ENCODE measurements at places on chromosomes 3 and 15.

GRCh38 chr15:76339305-76340197 lies 3.0 kb downstream of the ISL2 start:
- peaks cover 69% of the 10 kb centered on the region for H3K27me3 ChIP-seq
- no peak for DNase-seq
- H3K36me3 ChIP-seq = no peaks in the 10 kb centered on the region

GRCh38 chr3:59106085-59106648 lies 56.3 kb upstream of the CFAP20DC start:
- no peak overlapping the region for H3K27ac ChIP-seq
- no peak for DNase-seq
- no peak overlapping the region for H3K4me3 ChIP-seq
- H3K4me1 ChIP-seq = no peaks in the 10 kb centered on the region

- no peak for DNase-seq
- peaks cover 3% of the 10 kb centered on the region for H3K27me3 ChIP-seq
- H3K27ac ChIP-seq = peak overlapping the region; percentile 70
- H3K4me3 ChIP-seq = peak overlapping the region; percentile 12
These were observed 99.1 kb downstream of the SLC49A4 start for GRCh38 chr3:122893754-122894668.

GRCh38 chr3:32577581-32578556 lies 7.2 kb upstream of the DYNC1LI1 start:
- no peaks in the 10 kb centered on the region for H3K4me1 ChIP-seq
- no peaks in the 10 kb centered on the region for H3K27me3 ChIP-seq
- H3K36me3 ChIP-seq = no peaks in the 10 kb centered on the region

DNA sequence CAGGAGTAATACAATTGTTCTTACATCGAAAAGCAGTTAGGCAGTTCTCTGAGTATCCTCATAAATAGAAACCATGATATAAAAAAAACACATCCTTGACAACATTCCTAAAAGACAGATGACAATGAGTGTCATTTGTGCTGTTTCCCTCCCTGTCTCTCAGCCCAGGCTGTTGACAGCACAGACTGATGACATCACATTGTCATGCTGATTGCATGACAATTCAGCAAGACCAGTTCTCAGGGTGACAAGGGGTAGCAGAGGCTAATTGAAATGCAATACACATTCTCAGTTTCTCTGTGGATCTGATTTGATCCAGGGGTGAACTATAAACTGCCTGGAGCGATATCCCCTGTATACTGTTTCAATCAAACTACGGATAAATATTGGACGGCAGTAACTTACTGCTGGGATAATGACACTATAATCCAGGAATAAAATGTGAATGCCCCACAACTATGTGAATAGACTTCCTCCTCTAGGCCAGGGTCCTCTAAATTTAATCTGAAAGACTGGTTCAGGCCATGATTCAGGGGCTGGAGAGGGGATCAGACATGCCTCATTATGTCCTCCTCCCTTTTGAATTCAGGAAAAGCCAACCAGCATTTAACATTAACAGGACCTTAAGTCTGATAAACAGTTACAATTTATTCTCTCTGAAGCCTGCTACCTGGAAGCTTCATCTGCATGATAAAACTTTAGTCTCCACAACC lies 16.7 kb upstream of the EIF1B start:
- H3K27me3 ChIP-seq = no peaks in the 10 kb centered on the region
- H3K4me1 ChIP-seq = no peaks in the 10 kb centered on the region
- peak overlapping the region; percentile 76 for H3K27ac ChIP-seq
- DNase-seq = no peak
- H3K36me3 ChIP-seq = no peaks in the 10 kb centered on the region

- H3K27ac ChIP-seq = no peak overlapping the region
- H3K27me3 ChIP-seq = no peaks in the 10 kb centered on the region
- no peak overlapping the region for H3K4me3 ChIP-seq
- no peaks in the 10 kb centered on the region for H3K36me3 ChIP-seq
- no peaks in the 10 kb centered on the region for H3K4me1 ChIP-seq
- no peak for DNase-seq
These were observed 79.2 kb downstream of the CNTN3 start for GRCh38 chr3:74535281-74535680.

DNA sequence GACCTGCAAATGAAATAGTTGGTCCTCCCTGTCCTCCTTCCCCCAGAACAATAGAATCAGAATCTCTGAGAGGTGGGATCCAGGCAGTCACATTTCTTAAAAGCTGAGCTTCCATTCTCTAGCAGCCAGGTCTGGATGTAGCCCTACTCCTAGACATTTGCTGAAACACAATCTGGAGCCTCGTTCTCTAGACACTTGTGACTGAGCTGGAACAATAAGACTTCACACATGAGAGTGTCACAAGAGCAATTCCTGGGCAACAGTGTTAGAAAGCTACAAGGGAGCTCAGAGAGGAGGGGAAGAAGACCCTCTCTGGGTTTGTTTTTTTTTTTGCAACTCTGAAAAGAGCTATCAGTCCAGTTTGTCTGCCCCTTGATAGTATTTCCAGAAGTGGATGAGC lies 14.5 kb downstream of the CORO2B start:
- H3K4me1 ChIP-seq = no peaks in the 10 kb centered on the region
- no peak overlapping the region for H3K27ac ChIP-seq
- no peak for DNase-seq
- H3K36me3 ChIP-seq = no peaks in the 10 kb centered on the region
- no peaks in the 10 kb centered on the region for H3K27me3 ChIP-seq

- peaks cover 47% of the 10 kb centered on the region for H3K4me1 ChIP-seq
- no peak overlapping the region for H3K4me3 ChIP-seq
- H3K27ac ChIP-seq = no peak overlapping the region
- H3K36me3 ChIP-seq = no peaks in the 10 kb centered on the region
- no peak for DNase-seq
- H3K27me3 ChIP-seq = no peaks in the 10 kb centered on the region
These were observed 12.8 kb upstream of the SRP14 start for GRCh38 chr15:40051616-40052415.

DNA sequence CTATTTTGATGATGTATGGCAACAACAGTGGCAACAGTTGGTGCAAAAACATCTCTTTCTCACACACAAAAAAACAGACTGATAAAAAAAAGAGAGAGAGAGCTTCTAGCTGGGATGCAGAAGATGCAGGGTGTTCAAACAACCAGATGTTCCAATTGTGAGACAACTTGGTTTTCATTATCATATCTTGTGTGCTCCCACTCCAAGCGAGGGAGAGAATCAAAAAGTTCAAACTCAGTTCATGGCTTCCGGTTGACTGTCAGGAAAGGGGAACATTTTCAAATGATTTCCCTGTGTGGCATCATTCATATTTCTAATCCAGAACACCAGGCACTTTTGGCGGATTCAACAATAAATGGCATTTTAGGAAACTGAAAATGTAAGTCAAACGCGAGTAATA lies 72.1 kb downstream of the RSL24D1 start:
- no peak overlapping the region for H3K27ac ChIP-seq
- no peaks in the 10 kb centered on the region for H3K27me3 ChIP-seq
- no peak for DNase-seq

DNA sequence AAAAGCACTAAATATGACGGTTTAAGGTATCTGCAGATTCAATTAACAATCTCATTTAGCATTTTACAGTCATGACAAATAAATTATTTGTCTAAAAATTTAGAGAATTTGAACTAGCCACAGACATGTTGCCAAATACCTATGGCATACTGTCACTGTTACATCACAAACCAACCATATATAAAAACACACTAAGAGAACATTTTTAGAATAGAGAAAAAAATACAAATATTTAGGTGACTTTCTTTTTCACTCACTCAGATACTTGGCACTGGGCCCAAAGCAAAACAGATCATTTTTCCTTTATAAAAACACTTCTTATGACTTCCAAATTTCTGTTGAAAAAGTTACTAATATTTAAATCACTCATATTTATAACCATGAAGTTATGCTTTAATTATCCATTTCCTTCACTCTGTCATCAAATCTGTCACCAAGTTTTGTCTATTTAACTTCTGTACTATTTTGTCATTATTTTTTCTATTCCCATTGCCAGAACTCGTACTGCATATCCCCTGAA lies 644.7 kb downstream of the OTOL1 start:
- no peak for DNase-seq
- H3K27me3 ChIP-seq = no peaks in the 10 kb centered on the region
- no peaks in the 10 kb centered on the region for H3K4me1 ChIP-seq
- H3K4me3 ChIP-seq = no peak overlapping the region
- no peaks in the 10 kb centered on the region for H3K36me3 ChIP-seq

DNA sequence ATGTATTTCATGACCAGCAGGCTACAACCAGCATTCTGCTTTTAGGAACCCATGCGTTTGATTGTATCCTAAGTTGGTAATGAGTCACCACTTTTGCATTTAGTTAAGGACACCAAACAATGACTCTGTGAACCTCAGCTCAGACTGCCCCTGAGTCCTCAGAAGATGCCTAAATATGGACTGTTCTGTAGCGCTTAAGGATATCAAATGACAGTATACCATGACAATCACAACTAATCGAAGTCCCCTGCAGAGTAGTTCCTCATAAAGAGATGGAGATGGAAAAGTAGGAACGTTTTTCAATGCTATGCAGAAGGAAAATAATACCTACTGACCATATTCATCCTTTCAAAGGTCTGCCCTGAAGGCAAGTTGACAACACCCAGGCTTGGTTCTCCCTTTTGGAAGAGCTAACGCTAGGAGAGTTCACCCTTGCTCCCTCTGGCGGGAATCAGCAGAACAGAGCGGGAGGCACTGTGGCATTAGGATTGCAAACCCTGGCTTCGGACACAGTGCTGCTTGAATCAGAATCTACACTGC lies 508.6 kb downstream of the FHIT start:
- H3K27ac ChIP-seq = no peak overlapping the region
- no peak overlapping the region for H3K4me3 ChIP-seq
- peak; percentile 60 for DNase-seq
- no peaks in the 10 kb centered on the region for H3K36me3 ChIP-seq
- no peaks in the 10 kb centered on the region for H3K4me1 ChIP-seq

DNA sequence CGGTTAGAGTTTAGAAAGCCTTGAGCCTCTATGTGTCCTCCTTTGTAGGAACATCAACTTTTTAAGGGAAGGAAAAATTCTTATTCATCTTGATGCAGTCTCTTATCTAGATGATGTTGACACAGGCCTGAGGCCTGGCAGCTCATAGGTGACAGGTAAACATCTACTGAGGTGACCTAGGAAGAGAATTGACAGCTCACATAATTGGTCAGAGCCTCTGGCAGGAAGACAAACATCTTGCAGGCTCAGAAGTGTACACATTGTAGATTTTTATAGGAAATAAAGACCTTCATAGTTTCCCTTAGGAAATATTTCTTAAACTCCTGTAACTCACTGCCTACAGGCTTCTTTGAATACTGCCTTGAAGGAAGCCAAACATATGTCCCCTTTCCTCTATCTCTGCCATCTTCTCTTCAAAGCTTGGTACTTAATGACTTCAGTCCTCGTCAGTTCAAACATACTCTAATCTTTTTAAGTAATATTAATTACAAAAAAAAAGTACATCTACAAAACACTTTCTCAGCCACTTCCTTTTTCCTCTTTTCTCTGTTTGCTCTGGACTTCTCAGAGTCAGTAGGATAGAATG lies 341.3 kb downstream of the TBL1XR1 start:
- H3K27ac ChIP-seq = no peak overlapping the region
- no peaks in the 10 kb centered on the region for H3K4me1 ChIP-seq
- H3K27me3 ChIP-seq = no peaks in the 10 kb centered on the region
- H3K36me3 ChIP-seq = no peaks in the 10 kb centered on the region

- no peak for DNase-seq
- H3K4me3 ChIP-seq = no peak overlapping the region
- no peak overlapping the region for H3K27ac ChIP-seq
- no peaks in the 10 kb centered on the region for H3K4me1 ChIP-seq
- H3K36me3 ChIP-seq = no peaks in the 10 kb centered on the region
These were observed 26.7 kb upstream of the SNRK start for GRCh38 chr3:43259626-43260025.

DNA sequence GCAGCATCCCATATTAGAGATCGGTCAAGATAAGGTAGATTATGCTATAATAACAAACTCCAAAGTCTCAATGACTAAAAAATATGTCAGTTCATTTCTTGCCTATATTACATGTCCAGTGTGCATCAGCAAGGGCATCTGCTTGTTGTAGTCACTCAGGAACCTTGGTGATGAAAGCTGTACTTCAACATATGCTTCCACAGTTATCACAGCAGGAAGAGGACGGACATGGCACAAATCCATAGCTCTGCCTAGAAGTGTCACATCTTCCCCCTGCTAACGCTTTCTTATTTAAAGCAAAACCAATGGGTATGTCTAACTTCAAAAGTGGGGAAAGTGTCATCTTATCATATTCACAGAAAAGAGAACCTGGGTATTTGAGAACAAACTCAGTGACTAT lies 20.0 kb upstream of the PIAS1 start:
- H3K27ac ChIP-seq = no peak overlapping the region

DNA sequence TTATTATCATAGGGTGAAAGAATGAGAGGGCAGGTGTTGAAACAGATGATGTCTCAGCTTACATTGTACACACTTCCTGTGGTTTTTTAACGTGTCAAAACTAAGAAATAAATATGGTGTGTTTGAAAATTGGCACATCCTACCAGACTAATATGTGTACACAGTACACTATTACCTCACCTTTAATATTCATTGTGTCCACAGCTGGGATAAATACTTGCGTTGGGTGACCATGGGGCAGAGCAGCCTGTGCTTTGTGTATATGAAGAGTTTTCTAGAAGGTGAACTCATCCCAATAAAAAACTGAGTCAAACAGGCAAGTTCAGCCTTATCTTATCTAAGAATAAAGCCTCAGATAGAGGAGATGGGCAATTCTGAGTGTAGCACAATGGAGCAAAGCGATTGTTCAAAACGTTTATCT lies 17.3 kb downstream of the SUCNR1 start:
- H3K27ac ChIP-seq = no peak overlapping the region
- H3K4me3 ChIP-seq = no peak overlapping the region
- H3K4me1 ChIP-seq = no peaks in the 10 kb centered on the region
- no peaks in the 10 kb centered on the region for H3K36me3 ChIP-seq
- DNase-seq = no peak
- H3K27me3 ChIP-seq = no peaks in the 10 kb centered on the region

- H3K27ac ChIP-seq = no peak overlapping the region
- H3K27me3 ChIP-seq = no peaks in the 10 kb centered on the region
- no peak for DNase-seq
- H3K4me3 ChIP-seq = no peak overlapping the region
- H3K4me1 ChIP-seq = no peaks in the 10 kb centered on the region
- no peaks in the 10 kb centered on the region for H3K36me3 ChIP-seq
These were observed 857.3 kb downstream of the NAALADL2 start for GRCh38 chr3:175716446-175716845.

GRCh38 chr15:58296276-58296675 lies 135.5 kb upstream of the LIPC start:
- no peak overlapping the region for H3K27ac ChIP-seq
- DNase-seq = no peak
- no peaks in the 10 kb centered on the region for H3K36me3 ChIP-seq
- H3K27me3 ChIP-seq = no peaks in the 10 kb centered on the region
- H3K4me3 ChIP-seq = no peak overlapping the region

- no peaks in the 10 kb centered on the region for H3K27me3 ChIP-seq
- H3K4me3 ChIP-seq = no peak overlapping the region
- no peaks in the 10 kb centered on the region for H3K4me1 ChIP-seq
- no peak overlapping the region for H3K27ac ChIP-seq
- no peaks in the 10 kb centered on the region for H3K36me3 ChIP-seq
These were observed 23.2 kb downstream of the GPR15 start for GRCh38 chr3:98555025-98555379.

Measured in psoas muscle (tissue), 8 donors.